SIG-M5 (cell line): ENCODE measurements at places on chromosomes 13 and 19.

DNA sequence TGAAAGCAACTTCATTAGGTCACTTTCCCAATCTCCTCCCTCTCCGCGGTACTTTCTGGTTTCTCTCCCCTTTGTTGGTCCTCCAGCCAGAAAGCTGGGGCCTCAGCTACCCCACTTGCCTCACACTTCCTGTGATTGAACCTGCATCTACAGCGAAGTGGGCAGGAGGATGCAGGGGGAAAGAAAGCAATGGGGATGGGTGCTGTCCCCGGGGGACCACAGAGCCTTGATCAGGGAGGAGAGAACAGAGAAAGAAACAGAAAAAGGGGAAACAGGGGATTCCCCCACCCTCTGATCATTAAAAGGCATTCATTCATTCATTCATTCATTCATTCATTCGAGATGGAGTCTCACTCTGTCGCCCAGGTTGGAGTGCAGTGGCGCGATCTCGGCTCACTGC, 74.2 kb downstream of the TRPM4 start:
- DNase-seq, result no peak

DNA sequence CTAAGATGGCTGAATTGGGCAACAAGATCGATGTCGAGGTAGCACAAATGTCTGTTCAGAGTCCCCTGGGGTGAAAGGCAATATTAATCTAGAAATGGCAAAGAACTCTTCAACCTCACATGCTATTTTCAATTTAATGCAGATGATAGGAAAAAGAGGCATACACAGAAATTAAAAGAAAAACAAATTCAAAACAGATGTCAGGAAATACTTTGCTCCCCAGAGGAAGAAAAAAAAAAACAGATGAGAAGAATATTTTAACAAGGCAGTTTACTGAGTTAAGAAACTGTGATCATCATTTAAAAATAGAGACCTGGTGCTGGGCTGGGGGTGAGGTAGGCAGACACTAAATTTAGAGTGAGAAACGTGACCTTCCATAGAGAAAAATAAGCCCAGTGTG, 421.9 kb upstream of the ARGLU1 start:
- no peak for DNase-seq

- no peak for DNase-seq
Measured at GRCh38 chr13:98216135-98216565, 39.1 kb upstream of the RNF113B start.

- no peak for DNase-seq
Measured at GRCh38 chr19:4229179-4229931, at the start of gene EBI3. EBI3 (plus strand) TSS chr19:4229523; CDS start chr19:4229551, 28 bp downstream.

DNA sequence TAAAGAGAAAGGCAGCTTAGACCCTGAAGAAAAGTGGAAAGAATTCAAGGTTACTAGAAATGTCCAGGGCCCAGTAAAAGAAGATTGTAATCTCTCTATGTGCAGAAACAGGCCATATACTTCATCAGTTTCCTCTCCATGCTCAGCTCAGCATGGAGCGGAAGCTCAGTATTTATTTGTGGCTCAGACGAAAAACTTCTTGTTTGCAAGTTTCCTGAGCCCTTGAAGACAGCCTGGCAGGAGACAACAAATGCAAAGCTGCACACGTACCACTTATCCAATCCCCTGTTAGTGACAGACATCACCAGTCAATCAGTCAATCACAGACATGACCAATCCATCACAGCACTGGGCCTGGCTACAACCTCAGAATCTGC, 8.1 kb upstream of the KLF2 start:
- DNase-seq, result no peak
